Activated effector memory CD4-positive, alpha-beta T cell treated with anti-CD3 and anti-CD28 coated beads, Interleukin-2, amount 50 U/mL, for 16 hours (primary cell): ENCODE measurements at places on chromosomes 11 and 22.

- DNase-seq = no peak
Observed at GRCh38 chr11:35750981-35751663, 88.5 kb downstream of the TRIM44 start.

GRCh38 chr11:72924568-72925190, 110.5 kb downstream of the ATG16L2 start:
- DNase-seq = no peak

DNA sequence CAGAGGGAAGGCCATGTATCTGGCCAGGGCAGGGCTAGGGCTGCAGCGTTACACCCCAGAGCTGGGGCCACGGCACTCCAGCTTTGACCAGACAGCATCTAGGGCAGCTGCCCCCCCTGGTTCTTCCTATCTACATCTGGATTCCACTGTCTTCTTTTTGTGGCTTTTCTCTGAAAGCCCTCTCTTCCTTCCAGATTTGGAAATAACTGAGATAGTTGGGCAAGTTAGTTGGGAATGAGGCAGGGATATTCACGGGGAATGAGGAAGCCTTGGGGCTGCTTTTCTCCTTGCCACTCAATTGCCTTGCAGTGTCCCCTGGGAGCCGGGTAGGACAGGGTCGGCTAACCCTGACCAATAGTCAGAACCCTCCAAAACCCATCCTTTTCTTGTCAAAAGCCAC, 26.8 kb downstream of the CLMP start:
- no peak for DNase-seq

DNA sequence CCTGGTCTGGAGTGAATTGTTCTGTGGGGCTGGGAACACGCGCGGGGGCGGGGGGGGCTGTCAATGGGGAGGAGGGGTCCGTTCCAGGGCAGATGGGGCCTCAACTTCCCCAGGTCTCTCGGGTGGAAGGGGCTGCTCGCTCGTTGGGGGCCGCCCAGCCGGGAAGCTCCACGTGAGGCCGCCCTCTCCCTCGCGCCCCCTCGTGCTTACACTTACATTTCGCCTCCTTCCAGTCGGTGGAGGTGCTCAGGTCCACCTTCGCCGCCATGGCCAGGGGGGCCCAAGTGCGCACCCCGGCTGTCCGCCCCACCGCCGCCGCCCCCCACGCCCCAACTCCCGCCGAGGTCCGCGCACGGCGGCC, 452 bp downstream of the MACROD1 start:
- no peak for DNase-seq

DNA sequence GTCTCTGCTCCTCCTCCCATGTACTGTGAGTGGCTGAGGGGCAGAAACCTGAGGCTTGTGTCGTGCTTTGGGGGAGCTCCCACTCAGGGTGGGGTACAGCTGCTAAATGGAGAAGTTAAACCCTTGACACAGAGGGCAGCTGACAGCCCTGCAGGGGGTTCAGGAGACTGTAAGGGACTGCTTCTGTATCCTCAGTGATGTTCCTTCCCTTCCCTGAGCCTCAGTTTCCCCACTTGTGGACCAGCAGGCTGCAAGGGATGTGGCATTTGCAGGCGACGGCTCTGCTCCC, 15.6 kb downstream of the SYNGR1 start:
- DNase-seq = no peak

DNA sequence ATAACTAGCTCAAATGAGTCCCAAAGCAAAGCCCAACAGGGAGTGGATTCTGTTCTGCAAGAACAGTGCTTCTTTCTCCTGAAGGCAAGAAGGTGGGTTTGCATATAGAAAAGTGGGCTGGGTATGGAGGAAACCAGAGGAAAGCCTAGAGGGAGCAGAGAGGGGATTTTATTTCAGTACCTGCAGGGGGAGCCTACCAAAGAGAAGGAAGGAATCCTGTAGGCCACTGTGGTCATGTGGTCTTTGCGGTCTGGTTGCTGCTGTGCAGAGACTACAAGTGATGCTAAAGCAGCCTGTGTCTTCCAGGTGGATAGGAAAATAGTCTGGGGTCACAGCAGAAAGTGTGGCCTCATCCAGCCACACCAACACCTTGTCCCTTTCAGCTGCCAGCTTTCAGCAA, 33.2 kb upstream of the ZBTB16 start:
- peak; percentile 61 for DNase-seq

DNA sequence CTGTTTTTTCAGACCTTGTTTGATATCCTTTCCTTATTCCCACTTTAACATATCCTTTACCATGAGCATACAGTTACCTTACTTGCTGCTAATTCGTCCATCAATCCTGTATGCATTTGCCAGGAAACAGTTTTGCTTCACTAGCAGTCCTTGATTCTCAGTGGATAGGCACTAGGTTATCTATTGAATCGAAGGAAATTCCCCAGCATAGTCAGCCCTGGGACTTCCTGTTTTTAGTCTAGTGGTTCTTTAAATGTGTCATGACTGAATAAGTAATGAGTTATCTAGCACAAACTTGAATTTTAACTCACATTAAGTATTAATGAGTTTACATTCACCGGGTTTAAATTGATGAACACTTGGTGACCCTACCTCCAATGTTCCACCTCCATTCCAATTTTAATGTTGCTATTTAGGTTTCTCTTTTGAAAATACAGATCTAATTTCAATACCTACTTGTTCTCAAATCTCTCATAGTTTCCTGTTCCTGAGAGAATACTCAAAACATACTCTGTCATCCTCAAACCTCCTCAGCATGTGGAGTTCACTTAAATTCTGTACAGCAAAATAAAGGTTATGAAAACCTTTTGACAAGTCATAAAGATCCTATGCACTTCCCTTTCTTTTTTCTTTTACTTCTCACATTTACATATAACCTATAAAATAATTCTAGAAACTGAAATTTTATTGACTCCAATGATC, 1375.1 kb upstream of the TENM4 start:
- DNase-seq = no peak

DNA sequence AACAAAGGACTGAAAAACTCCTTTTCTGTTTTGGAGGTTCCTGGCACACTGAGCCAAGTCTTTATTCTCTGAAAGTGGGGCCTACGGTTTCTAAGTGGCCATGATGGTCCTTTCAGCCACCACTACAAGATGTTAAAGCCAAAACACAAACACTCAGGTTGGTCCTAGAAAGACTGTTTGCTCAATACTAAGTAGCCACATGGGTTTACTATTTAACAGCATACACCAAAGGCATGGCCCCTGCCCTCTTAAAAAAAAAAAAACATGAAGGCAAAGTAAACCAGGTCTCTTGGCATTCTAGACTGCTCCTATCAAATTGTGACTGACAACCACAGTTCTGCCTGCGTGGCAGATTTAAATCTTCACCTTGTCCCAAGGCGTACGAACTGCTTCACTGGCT, 123.6 kb upstream of the BID start:
- DNase-seq = no peak

- DNase-seq = no peak
Observed at GRCh38 chr22:24291515-24292201, 21.0 kb downstream of the SPECC1L start.

GRCh38 chr11:90842681-90843080, 619.8 kb upstream of the CHORDC1 start:
- no peak for DNase-seq

DNA sequence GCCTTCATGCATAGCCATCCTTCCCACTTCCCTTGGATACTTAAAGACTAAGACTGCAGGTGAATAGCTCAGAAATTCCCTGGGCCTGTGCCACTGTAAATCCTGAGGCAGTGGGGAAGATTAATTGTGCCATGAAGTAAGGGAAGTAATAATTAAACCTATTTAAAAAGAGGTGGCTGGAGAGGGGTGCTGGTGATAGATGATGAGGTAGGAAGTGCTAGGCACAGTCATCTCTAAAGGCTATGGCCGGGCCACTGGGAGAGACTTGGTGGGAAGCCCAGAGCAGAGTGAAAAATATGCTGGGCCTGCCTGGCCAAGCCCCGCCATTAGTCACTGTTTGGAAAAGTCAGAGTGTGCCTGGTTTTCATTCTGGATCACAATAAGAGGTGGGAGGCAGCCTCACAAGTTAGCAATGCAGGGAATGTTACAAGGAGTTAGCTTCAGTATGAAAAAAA, 197.2 kb upstream of the PITPNB start:
- no peak for DNase-seq

DNA sequence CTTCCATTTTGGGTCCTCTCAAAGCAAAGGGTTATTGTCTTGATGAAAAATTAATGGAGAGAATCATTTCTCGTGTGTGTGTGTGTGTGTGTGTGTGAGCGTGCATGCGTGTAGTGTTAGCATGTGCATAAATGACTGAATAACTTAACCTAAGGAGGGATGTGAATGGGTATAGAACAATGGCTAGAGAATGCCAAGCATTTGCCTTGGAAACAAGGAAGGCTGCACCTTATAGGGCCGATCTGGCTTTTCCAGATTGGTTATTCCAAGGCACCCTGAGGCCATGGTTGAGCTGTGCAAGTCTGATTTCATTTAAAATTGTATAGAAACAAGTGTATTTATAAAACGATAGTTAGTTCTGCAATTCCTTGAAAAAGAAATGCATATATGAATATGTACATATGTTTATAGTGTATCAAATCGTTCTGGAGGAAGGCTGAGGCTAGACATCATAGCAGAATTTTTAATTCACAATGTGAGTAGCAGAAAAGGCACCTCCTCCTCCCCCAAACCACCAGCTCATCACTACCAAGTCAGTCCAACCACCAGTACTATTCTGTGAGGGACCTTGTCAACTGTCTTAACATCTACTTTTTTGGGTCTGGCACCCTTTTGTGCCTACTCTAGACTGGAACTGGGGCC, 322.7 kb upstream of the ISX start:
- DNase-seq = no peak

- no peak for DNase-seq
Observed at GRCh38 chr11:17443423-17443822, 33.2 kb downstream of the ABCC8 start.
